ENCODE measurements at places on chromosomes 16 and 17. TPM values are rescaled to one million over a fixed set of nuclear protein-coding genes. Genes with fewer than 3 reads are reported as not detected.
A peak's percentile ranks its signal among the peaks of the same experiment; 100 is the strongest.

- no peak for DNase-seq
Observed at GRCh38 chr16:88541831-88542616, 28.2 kb upstream of the ZC3H18 start.

GRCh38 chr16:66495440-66495839 is 54.5 kb downstream of the TK2 start:
- DNase-seq = no peak

DNA sequence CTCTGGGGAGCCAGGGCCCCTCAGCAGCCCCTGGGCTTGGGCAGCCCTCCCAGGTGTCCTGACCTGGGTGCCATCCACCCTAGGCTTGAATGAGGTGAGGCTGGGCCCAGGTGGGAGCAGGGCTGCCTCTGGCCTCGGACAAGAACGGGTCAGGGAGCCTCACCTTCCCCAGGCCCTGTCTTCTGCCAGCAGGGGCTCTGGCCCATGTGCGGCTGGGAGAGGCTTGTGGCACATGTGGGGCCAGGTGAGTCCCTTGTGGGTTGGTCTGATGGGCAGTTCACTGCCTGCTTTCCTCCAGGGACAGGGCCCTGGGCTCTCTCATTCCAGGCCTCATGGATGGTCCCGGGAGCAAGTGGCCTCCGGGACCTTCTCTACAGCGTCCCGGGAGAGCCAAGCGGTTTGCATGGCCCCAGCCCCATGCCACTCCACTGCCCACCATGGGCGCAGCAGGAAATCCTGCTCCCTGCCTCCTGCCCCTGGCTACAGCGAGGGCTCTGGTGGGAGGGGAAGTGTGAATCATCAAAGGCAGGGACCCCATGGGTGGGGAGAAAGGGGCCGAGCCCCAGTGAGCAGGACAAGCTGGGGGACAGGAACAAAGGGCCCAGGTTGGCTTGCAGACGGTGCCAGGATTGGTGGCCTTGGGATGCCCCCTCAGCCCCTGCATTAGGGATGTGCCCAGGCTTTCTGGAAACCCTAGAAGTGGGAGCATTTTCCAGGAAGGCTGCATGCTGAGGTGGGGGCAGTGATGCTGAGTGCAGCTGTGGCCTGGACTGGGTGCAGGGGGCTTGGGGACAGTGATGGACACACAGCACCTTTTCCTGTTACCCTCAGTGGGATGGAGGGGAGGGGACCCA is 12.2 kb downstream of the VASN start:
- DNase-seq = no peak

- no peak for DNase-seq
Observed at GRCh38 chr17:73642659-73643000, 1.6 kb downstream of the SDK2 start.

DNA sequence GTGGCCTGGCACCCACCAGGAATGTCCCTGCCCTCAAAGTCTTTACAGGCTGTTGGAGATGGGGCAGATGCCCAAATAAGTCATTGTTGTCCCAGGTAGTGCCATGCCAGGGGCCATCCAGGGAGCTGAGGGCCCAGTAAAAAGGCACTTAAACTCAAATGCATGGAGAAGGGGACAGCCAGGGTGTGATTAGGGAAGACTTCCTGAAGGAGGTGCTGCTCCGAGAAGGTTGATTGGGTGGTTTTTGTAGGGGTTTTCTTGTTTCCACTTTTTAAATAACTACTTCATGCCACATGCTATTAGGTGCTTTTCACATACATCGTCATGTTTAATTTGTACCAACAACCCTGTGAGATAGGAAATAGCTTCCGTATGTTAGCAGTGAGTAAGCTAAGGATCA is 66.9 kb downstream of the RAI1 start:
- DNase-seq = no peak

GRCh38 chr17:71313866-71314265 is 807.0 kb upstream of the SOX9 start:
- DNase-seq = no peak

- no peak for DNase-seq
Observed at GRCh38 chr16:54460263-54460860, 173.8 kb upstream of the IRX3 start.

- no peak for DNase-seq
Observed at GRCh38 chr16:50642349-50642748, 38.8 kb downstream of the SNX20 start.

DNA sequence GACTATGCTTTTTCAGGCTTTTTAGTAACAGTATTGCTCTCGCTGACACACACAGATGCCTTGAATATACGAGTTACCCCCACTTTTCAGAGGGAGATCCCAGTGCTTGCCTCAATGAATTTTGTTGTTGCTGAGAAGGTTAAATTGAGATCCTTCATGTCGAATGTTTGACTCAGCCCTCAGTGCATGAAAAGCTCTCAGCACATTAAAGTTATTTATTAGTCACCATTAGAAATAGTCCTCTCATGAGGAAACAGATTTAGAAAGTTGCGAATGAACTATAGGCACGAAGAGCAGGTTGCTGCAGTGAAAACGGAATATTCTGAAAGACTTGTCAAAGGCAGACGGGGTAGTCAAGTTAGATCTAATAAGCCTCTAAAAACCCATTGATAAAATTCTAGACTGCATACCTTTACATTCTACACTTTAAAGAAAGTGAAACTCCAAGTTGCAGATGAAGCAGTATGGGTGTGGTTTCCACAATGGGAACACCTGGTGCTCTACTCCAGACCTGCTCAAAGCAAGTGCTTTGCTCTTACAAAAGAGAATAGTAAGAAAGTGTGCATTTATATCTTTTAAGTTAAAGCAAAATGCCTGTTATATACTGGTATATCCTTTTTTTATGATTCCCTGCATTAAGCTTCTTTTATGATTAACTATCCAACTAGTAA is 238.1 kb downstream of the MAF start:
- no peak for DNase-seq

DNA sequence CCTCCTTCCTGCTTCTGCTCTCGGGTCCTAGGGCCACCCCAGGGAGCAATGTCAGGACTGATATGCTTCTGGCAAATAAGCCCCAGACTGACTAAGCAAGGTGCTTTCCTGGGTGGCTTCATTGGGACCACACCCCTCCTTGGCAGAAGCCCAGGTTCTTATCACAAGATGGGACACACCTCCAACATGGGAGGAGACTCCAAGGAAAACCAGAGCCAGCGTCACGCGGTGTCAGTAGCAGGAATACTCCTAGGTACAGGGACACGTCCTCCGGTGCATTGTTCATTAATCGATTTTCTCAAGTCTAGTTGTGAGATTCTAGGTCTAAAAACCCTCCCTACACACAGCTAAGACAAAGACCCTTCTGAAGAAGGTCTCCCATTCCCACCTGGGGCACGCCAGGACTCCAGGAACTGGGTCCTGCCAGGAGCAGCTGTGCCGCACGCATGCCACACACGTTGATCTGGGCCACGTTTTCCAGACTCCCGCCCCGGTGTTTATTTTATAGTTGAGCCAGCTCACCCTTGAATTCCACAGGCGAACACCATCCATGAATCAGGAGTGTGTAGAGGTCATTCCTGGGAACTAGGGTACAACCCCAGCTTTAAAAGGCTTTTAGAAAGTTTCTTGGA is 30.8 kb downstream of the FA2H start:
- DNase-seq = peak; percentile 65

DNA sequence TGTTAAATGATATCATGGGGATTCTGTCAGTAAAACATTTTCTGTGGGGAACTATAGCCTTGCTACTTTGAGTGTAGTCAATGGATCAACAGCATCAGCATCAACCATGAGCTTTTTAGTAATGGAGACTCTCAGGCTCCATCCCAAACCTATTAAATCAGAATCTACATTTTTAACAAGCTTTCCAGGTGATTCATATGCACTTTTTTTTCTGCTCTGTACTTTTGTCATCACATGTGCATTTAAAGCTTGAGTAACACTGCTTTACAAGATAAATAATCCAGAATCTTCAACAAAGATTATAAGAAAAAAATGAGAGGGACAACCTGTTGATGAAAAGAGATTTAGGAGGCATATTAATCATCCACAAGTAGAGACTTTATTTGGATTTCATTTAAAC is 23.5 kb downstream of the NUP93 start:
- peak; percentile 38 for DNase-seq

DNA sequence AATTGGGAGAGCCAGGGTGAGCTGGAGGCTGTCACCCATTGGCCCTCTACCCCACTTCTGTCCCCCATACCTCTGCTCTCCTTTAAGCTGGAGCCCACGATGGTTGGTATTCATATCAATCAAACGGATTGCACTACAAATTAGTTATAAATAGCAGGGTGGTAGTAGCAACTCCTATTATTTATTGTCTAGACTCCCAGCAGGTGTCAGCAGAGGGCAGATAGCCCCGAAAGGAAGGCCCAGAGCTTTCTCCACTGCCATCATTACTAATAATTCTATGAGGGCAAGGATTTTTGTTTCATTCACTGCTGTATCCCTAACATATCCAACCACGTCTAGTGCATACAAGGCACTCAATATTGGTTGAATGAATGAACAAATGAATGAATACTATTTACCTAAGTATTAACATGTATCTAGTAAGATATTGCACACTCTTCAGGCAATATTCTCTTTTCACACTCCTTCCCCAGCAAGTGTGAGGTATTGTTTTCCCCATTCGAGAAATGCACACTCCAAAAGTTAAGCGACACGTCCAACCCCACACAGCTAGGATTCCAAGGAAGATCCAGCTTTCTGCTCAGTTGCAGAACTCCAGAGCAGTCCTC is 6.3 kb downstream of the C17orf50 start:
- DNase-seq = peak; percentile 34

DNA sequence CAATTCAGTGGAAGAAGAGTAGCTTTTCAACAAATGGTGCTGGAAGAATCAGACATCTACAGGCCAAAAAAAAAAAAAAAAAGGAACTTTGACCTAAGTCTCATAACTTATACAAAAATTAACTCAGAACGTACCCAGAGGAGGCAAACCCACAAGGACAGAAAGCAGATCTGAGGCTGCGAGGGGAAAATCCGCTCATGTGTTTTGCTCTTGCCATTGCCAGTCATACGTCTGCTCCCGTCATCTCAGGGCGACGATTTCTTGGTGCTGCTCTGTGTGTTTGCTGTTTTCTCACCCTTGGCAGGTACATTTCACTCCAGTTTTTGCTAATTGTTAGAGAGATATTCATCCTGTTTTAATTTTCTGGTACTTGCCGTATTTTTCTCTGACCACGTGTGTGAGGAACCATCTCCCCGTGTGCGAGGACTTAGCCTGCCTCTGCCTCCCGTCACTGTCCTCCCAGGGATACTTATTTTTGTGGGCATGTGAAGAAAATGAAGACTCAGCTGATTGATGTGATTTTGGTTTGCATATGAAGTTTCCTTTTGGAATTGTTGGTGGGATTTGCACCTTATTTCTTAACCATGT is 33.4 kb upstream of the ACSF3 start:
- no peak for DNase-seq

GRCh38 chr16:63129411-63130125 is 1093.3 kb upstream of the CDH8 start:
- no peak for DNase-seq

DNA sequence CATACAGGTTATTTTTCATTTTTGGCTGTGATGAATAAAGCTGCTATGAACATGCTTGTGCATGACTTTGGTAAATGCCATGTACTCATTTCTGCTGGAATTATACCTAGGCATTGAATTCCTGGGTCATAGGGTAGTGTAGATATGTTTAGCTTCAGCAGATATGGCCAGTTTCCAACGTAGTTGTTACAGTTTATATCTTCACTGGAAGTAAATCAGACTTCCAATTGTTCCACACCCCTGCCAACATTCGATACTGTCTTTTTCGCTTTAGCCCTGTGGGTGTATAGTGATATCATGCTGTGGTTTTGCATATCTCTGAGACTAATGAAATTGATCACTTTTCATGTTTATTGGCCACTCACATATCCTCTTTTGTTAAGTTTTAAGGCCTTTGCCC is 50.4 kb downstream of the ARHGAP27 start:
- peak; percentile 52 for DNase-seq

- peak; percentile 83 for DNase-seq
Observed at GRCh38 chr16:20851601-20852000, 45.3 kb downstream of the REXO5 start.

- DNase-seq = no peak
Observed at GRCh38 chr17:42591411-42591810, 13.9 kb upstream of the PSMC3IP start.

DNA sequence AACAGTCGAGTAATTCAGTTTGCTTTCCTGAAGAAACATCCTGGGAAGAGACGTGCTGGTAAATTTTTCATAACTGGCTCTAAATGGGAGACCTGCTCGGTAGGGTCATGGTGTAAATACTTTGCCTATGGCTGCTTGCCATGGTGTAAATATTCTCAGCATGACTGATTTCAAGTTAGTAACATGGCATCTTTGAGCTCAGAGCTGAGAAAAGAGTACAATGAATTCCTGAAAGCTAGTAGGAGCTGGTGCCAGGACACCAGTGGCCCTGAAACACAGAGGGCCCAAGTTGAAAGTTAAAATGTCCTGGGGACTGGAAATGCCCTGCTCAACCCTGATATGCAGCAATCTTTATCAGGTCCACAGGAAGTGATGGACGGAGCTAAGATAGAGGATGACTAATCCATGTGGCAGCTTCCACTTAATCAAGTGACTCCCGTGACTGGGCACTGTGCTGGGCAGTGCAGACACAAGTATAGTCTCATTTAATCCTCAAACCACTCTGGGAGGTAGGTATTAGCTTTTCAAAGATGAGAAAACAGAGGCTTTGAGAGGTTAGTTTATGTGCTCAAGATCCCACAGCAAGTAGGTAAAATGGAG is 130.1 kb upstream of the ADAMTS18 start:
- DNase-seq = no peak

- no peak for DNase-seq
Observed at GRCh38 chr16:75798714-75799113, 72.4 kb upstream of the CPHXL start.

- peak; percentile 73 for DNase-seq
Observed at GRCh38 chr16:71894229-71894920, 956 bp upstream of the IST1 start.

DNA sequence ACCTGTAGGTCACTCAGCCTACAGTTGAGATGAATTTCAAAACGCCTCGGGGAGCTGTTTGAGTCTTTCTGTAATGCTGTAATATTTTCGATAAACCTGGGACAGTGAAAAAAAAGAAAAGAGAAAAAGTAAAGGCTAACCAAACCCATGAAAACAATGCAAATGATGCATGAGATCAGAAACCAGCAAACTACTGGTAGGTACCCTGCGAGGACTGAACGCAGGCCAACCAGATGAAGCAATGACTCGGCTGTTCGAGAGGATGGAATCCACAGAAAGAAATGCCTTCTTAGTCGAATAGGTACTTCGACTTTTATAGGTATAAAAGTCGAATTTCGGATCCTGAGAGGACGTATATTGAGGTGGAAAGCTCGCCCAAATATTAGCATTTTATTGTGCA is 509 bp upstream of the ATAD5 start:
- DNase-seq = no peak

CAPNS2 gene
- polyA plus RNA-seq = 0.82 TPM

SALL1 gene
- polyA plus RNA-seq = 0.56 TPM

TBC1D3L gene
- 4.4 TPM for polyA plus RNA-seq

BEAN1 gene
- polyA plus RNA-seq = 0.61 TPM

TMC5 gene
- polyA plus RNA-seq = 0.11 TPM

NPIPB2 gene
- 2.2 TPM for polyA plus RNA-seq

HOXB2 gene
- 6.7 TPM for polyA plus RNA-seq

FZD2 gene
- polyA plus RNA-seq = 4.5 TPM

PEMT gene
- 35.9 TPM for polyA plus RNA-seq

PRKCB gene
- polyA plus RNA-seq = not detected

ABI3 gene
- not detected for polyA plus RNA-seq
